RWPE2 (cell line): ENCODE measurements at places on chromosomes 4 and X.
A peak's percentile ranks its signal among the peaks of the same experiment; 100 is the strongest.

- no peak for DNase-seq
Measured at GRCh38 chrX:54980334-54980733, 13.7 kb downstream of the PFKFB1 start.

- DNase-seq = no peak
Measured at GRCh38 chrX:23742174-23742696, 841 bp downstream of the ACOT9 start.

DNA sequence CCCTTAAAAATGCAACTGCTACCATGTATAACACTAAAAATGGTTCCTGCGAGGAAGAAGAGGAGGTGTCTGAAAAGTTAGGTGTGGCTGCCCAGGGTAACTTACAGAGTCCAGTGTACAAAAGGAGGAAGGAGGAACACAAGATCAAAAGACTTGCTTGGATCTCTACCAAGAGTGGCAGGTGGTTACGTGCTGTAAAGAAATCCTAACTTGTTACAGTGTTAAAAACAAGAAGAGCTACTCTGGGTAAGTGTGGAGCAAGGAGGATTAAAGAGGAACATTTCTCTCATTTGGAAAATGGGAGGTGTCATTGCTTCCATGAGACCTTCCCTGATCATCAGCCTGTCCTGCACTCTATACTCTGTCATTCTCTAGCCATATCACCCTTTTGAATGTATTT, 242.0 kb downstream of the PTTG2 start:
- DNase-seq = no peak

- no peak for DNase-seq
Measured at GRCh38 chr4:103994059-103994458, 274.3 kb upstream of the TACR3 start.

- no peak for DNase-seq
Measured at GRCh38 chrX:9286234-9286633, 178.6 kb upstream of the TBL1X start.

GRCh38 chr4:37748485-37748884, 62.3 kb upstream of the RELL1 start:
- DNase-seq = no peak

DNA sequence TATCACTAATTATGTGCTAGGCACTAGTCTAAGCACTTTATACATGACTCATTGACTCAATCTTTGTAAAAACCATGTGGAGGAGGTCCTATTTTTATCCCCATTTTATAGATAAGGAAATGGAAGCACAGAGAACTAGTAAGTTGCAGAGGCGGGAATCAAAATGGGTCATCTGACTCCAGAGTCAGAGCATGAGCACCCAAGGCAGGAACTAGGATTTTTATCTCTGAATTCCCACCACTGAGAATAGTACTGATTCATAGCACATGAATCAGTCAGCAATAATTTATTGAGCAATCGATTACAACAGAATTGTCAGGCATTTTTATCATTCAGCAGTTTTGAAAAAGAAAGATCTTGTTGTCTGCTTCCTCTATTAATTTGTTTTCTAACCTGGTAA, 19.3 kb downstream of the SCARB2 start:
- DNase-seq = no peak

DNA sequence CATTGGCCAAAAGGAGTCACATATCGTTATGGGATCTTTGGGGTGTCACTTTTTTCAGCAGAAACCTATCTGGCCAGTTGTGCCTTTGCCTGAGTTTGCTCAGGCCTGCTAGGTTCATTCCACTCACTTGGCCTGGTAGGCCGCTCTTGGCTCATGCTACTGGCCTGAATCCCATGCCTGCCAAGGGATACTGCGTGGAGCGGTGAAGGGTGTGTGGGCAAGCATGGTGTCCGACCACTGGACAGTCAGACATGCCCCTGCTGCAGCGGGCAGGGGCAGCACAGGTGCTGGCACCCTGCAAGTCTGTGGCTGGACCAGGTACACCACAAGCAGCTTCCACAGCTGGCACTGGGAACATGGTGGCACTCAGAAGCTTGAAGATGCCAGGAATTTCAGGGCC, 11.3 kb upstream of the PPM1K start:
- DNase-seq = no peak

GRCh38 chr4:55438314-55438713, 42.6 kb downstream of the TMEM165 start:
- DNase-seq = no peak

DNA sequence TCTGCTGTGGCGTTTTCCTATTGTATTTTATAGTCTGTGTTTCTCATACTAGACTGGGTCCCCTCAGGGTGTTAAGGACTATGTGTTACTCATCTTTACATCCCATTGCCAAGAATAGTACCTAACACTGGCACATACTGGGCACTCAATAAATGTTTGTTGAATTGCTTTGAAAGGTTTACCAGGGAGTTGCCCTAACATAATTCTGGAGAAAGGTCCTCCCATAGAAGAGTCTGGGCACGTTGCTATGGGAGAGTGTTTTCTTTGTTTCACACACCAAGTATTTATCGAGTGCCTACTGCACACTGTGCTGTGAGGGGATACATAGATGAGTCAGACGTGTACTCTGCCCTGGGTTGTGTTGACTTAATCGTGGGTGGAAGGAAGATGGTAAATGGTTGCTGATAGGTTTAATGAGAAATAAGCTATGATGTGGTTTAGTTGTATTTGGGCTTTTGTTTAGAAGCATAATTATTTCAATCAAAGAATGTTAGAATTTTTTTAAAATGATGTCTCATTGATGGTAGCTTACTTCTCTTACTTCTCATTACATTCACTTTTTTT, 42.9 kb downstream of the AFF1 start:
- DNase-seq = peak; percentile 52

DNA sequence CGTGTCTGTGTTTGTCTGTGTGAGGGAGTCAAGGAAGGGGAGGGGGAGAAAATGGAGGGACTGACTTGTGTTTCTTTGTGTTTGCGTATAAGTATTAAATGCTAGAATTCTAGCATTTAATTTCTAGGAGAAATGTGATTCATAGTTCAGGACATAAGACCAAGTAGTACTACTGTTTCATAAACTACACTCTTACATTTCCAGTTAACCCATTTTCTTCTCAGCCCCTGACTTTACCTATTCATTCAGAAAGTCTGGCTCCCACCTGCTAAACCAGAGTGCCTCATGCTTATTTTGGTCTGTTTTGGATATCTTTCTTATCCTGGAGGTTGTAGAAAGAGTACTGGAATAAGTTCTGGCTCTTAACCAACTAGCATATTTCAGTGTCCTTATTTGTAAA, 14.2 kb downstream of the EDA start:
- DNase-seq = no peak

DNA sequence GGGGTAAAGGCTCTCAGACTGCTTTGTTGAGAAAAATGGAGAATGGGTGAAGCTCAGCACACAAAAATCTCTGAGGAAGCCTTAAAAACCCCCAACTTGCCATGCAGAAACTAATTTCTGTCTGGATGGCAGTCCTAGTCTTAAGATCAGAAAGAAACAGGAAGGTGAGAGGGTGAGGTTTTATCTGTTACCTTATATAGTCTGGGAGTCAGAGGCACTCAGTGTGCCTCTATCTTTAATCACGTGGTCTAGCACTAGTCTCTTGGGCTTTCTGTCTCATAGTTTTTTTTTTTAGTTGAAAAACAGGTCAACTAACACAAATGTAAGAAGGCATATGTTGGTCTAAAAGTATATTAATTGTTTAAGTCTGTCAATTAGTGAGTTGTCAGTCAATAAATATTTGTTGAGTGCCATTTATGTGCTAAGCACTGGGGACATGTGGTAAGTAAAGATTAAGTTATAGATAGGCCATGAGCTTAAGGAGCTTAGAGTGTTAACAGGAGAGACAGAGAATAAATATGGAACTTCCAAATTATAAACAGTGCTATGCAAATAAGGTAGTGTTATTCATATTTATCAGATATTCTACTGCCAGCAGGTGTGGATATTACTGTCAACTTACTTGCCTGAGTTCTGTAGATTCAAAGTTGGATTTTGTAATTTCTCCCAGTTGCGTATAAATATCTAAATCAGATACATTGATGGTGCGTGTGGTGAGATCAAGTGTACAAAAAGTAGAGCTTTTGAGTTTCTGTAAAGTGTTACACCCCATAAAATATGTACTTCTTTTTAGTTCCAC, 7.0 kb downstream of the CYBB start:
- DNase-seq = no peak

DNA sequence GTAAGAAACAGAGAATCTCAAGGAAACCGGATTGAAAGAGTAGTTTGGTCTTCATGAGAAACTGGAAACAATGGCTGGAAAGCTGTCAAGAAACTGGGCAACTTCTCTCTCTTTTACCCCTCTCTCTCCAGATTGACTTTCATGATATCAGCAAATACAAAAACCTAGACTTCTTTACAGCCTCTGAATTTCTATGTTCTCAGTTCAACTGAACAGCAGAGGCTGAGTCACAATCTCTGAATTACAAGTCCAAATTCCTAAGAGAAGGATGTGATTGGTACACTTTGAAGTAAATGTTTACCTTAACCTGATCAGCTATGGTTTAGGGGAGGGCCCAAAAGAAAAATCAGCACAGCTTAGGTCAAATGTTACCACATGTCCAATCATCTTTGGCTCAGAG, 974.9 kb downstream of the RPA4 start:
- DNase-seq = no peak

- DNase-seq = no peak
Measured at GRCh38 chr4:116183241-116183640, 902.1 kb downstream of the TRAM1L1 start.

DNA sequence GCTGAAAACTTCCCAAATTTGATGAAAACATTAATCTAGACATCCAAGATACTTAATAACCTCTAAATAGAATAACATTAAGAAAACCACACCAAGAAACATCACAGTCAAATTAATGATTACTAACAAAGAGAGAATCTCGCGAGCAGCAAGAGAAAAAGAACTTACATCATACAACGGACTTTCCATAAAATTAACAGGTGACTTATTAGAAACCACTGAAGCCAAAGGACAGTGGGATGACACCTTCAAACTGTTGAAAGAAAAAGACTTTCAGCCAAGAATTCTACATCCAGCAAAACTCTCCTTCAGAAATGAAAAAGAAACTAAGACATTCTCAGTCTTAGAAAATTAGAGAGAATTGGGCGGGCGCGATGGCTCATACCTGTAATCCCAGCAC, 232.0 kb downstream of the SNCA start:
- DNase-seq = no peak

DNA sequence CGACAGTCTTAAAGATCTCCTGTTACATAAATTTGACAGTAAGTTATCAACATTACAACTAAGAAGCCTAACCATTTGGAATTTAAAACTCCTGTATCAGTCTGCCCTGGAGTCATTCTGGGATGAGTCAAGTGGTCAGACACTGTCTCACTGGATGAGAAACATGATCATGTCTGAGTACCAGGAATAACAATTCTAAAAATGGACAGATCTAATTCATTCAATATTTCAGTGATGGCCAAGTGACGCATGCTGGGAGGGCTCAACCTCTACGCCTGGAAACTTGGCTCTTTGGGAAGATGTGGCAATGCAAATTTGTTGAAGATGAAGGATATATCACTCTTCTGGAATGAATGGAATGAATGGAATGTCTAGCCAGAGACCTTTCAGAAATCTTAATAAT, 1427.2 kb downstream of the STIM2 start:
- peak; percentile 88 for DNase-seq

DNA sequence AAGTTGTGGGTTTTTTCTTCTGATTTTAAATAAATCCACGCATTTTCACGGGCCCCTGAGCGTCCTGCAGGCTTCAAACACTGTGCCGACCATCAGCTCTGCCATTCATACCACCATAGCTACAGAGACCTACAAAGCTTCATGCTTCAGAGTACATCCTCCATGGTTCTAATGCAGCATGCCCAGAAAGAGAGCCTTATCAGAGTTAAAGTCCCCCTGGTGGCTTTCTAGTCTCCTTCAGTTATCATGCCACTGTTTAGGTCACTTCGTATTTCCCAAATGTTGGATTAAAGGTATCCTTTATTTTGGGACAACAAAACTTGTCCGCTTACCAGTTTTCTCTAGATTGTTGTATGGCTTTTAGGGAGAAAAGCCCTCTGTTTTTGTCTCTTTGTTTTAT, 66.7 kb upstream of the VCX2 start:
- DNase-seq = no peak
